ENCODE measurements at places on chromosomes 5 and 9.

- DNase-seq, result no peak
These were observed 7.1 kb downstream of the KDM3B start for GRCh38 chr5:138359621-138360020.

- DNase-seq, result no peak
These were observed 48.9 kb downstream of the FAM174A start for GRCh38 chr5:100584069-100584468.

GRCh38 chr9:125280945-125281344 lies 19.3 kb downstream of the GAPVD1 start:
- no peak for DNase-seq

GRCh38 chr5:135398855-135399793 lies at the start of gene MACROH2A1:
Gene MACROH2A1 (minus strand): TSS chr5:135399231. CDS start chr5:135389093, 10,138 bp downstream.
- DNase-seq, result peak; percentile 88

All from stimulated activated CD4-positive, alpha-beta T cell treated with anti-CD3 and anti-CD28 coated beads, Interleukin-2, amount 100 ng/mL, for 24 hours (primary cell).